ENCODE measurements at places on chromosomes 2 and 18.

DNA sequence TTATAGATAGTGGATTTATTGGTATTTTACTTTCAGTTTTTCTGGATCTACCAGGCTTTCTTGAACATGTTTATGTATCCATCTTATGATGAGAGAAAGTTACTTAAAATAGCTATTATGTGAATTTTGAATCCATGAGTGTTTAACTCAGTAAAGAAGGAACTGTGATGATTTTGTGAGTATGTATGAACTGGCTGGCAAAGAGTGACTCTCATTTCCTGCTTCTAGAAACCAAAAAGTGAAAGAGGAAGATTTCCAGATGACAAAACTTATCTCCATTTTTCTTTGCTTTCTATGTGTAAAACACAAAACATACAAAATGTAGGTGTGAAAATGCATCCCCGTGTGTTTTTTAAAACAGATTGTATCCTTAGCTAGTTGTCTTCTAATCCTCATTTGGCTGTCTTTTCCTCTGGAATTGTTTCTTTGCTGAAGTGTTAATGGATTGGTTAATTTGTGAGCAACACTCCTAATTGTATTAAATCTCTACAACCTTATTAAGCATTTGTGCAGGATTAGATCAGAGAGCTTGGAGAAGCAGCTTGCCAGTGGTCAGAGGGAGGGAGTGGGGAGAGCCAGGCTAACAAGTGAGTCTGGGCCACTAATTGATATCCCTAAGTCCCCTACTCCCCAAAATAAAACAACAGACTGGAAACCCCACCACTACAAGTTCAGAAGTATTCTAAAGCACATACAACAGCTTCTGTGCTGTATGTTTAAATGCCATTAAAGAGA, 23.9 kb downstream of the PTPRM start:
- no peak for DNase-seq

DNA sequence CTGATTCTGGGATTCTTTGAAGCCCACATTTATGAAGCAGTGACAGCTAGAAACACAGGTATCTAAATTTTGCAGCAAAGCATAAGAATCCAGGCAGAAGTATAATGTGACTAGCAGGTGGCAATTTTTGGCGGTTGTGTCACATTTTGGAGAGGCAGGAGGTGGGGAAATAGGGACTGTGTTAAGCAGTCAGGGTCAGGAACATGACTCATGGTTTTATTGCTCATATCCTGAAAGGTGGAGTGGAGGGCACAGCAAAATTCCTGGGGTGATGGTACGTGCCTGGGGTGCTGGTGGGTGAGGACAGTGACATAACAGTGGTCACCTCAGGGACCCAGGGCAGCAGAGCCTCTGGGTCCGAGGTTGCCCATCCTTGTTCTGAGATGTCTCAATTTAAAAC, 63.5 kb upstream of the TTN start:
- no peak for DNase-seq

DNA sequence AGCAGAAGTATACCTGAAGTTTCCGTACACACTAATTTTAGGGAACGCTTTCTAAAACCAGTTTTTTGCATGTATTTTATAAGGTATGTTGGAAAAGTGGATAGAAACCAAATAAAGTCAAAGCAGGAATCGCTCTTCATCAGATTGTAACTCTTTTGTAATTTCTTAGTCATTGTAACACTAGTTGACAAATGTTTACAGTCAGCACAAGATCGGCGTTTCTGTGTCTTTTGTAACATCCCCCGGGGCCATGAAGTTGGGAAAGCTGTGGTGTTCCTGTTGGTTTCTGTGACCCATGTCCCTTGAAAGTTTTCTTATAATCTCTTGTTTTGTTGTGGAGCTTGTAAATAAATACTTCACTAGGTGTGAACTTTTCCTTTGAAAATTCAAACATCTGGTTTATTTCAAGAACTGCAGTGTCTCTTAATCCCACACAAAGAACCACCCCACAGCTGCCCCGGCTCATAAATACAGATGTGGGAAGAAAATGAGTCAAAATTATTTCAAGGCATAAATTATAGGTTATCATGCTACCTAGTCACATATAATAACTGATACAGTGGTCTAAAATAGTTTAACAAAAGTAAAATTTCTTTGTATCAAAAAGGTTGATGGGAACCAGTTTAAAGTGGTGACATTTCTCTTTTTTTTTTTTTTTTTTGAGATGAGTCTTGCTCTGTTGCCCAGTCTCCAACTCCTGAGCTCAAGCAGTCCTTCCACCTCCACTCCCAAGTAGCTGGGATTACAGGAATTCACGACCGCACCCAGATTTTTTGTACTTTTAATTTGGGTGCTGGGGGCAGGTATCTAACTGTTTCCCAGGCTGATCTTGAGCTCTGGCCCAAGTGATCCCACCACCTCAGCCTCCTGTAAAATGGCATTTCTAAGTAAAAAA, 751 bp upstream of the NMI start:
- DNase-seq, result no peak

- DNase-seq, result no peak
Measured at GRCh38 chr2:230262246-230262645, 36.7 kb downstream of the SP140 start.

- DNase-seq, result peak; percentile 3
Measured at GRCh38 chr2:70553334-70553583, 367 bp downstream of the TGFA start.

DNA sequence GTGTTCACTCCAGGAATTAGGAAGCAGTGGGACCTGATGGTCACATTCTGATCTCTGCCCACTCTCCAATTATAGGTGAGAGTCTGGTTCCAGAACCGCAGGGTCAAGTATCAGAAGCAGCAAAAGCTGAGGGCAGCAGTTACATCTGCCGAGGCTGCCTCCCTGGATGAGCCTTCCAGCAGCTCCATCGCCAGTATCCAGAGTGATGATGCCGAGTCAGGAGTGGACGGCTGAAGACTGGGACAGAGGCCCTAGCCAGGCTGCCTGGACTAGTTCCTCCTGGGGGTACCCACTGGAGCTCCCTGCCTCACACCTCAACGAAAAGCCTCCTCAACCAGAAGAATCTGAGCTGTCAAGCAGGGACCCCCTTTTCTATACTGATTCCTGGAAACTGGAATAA, 3.3 kb upstream of the SMYD5 start:
- no peak for DNase-seq

DNA sequence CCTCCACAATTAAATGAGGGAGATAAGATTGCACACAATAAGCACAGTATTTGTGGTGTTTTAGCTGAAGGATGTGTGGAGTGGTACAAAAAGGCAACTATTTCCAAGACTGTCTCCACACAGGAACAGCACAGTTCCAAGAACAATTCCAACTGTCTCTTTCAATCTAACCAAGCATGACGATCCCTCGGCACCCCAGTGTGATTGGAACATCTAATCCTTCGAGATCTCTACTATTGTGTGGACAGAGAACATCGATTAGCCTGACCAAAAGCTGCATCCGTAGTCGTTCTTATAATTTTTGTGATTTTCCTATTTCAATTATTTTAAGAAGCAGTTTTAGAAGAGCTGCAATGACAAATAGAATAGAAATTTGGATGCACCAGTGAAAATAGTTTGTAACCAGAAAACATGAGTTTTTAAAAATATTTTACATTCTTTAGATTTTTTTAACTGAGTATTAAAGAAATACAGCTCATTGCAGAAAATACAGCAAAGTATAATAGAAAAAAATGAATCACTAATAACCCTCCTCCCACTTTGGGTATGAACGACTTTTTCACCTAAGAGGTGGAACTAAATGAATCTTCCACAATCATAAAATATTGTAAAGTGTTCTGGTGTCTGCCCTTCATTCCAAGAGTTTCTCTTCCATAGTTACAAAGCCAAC, 76.4 kb upstream of the CABLES1 start:
- no peak for DNase-seq

GRCh38 chr2:58293056-58293455, 51.9 kb upstream of the FANCL start:
- no peak for DNase-seq

GRCh38 chr18:66833646-66834045, 229.8 kb upstream of the CDH19 start:
- DNase-seq, result no peak

DNA sequence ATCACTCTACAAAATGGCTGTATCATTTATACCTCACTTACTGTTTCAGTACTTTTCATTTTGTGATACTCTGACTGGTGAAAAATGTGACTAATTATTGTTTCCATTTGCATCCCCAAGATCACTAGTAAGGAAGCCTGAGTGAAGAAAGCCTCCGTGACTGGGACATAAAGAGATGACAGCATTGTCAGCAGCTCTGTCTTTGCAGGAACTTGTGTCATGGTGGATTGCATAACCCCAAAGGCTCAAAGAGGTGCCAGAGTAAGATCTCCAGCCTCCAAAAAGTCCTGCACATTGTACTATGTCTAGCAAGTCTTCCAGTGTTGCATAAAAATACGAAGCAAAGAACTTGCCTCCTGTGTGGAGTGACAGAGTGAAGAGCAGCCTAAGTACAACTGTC, 187.5 kb upstream of the CRIM1 start:
- DNase-seq, result no peak

GRCh38 chr2:165147186-165148045, 56.4 kb downstream of the SCN3A start:
- no peak for DNase-seq

DNA sequence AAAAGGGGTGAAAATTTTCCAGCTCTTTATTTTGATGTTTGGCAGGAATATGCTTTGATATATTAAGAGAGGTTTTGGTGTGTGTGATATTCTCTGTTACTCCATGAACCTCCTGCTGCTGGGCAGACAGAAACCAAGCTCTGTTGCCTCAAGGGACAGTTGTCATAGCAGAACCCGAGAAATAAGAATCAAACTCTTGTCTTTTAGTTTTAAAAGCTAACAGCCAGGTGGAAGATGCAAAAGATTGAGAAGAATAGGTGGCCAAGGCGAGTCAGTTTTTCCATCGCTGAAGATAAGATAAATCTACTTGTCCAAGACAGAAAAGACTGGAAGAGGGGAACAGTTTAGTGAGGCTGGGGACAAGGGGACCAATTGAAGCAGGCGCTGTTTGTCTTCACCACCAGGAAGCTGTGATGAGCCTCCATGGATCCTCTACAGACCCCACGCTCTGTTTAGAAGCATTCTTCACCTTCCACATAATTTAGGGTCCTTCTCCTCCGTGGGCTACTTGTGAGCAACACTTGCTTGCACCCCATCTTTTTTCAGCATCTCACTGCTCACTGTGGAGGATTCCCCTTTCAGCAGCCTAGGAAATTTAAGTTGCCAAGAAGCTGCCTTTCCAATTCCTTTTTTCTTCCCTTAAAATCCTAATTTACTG, 23.9 kb downstream of the PMAIP1 start:
- DNase-seq, result no peak

DNA sequence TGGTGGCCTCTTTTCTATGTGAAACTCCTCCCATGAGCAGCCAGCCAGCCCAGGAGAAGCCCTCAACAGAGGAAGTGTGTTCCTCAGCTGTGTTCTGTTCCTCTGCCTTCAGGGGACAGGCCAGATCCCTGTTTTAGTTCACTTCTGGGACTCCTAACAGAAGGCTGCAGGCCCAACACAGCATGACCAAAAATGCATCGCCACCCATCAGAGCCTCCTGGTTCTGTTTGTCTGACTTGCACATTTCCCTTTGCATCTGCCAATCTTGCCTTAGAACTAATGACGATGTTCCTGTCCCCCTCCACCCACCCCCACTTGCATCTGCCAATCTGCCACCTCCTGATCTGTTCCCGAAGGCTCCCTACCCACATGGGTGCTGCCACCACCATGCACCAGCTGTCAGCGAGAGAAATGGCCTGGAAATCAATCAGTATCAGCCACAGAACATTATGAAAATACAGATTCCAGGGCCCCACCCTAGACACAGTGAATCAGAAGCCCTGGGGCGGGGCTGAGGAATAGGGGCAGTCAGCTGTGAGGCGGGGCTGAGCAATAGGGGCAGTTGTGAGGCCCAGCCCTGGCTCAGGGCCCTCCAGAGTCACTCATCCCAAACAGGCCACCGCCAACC, 51.0 kb downstream of the FAM168B start:
- DNase-seq, result no peak

DNA sequence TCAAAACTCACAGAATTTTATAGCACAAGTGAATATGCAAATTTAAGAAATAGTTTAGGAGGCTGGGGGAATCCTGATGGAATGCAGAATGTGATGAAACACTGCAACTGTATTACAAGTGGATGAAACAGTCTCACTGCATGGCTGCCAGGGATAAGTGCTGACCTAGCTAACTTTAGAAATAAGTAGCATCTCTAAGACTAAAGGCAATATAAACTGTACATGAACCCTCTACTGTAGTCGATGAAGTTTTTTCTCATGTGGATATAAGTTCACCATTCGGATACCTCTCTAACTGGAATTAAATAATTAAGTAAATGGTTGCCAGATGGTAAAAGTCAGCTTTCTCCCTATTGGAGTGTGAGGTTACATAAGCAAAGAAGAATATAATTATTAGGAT, 777.8 kb upstream of the RAB6C start:
- DNase-seq, result no peak

DNA sequence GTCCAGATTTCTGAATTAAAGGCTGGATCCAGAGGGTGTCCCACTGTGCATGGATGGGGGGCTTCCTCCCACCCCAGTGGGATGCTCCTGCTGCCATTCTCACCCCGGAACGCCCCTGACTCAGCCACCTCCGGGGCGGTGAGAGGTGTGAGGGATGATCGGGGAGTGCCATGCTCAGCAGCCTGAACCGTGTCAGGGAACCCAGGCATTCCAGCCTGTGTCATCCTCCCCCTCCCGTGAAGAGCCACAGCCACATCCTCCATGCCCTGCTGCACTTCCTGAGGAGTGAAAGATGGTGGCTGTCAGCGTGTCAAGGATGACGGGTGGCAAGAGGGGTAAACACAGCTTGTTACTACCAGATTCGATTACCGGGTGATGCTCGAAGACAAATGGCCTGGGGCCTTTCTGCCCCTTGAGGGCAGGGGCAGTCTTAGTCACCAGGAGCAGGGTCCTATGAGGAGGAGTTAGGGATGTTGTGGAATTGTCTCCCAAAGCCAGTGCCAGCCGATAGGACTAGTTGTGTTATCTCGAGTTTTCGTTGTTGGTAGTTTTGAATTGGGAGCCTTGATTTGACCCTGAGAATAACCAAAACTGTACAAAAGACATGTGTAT, 80.8 kb downstream of the TCF7L1 start:
- DNase-seq, result no peak

GRCh38 chr2:240231838-240232244, 91.4 kb upstream of the OTOS start:
- DNase-seq, result no peak

- DNase-seq, result no peak
Measured at GRCh38 chr2:38407111-38407682, 30.1 kb upstream of the ATL2 start.

DNA sequence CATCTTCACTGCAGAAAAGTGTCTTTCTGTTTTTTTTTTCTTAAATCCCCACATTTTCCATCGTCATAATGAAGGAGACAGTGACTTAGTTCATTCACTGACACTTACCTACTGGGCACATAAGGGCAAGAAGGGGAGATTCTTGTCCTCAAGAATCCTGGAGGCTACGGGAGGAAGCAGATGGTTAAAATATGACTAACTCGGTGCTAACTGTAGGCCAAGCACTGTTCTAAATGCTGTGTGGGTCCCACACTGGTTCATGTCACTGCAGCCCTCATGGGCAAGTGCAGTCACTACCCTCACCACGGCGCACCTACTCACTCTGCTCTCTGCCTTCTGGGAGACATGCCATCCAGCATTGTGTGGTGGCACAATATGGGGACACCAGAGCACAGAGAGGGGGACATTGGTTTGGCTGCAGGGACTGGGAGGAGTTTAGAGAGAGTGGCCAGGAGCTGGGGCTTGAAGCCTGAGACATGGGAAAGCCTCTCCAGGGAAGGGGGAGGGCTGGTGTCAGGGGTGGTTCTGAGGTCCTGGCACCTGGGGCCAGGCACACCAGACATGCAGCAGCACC, 305.2 kb downstream of the MYCN start:
- DNase-seq, result no peak

All from activated CD8-positive, alpha-beta memory T cell treated with anti-CD3 and anti-CD28 coated beads for 1 hour (primary cell).